ENCODE measurements at places on chromosomes 4 and X. TPM values are rescaled to one million over a fixed set of nuclear protein-coding genes. Genes with fewer than 3 reads are reported as not detected.

The GAGE12F gene
- not detected for total RNA-seq

The SPANXN4 gene
- not detected for total RNA-seq

The GPM6B gene
- 9.5 TPM for total RNA-seq

The FAM149A gene
- 2.4 TPM for total RNA-seq

The GJB1 gene
- total RNA-seq, result not detected

The GRIA3 gene
- not detected for total RNA-seq

The SPANXA1 gene
- total RNA-seq, result not detected

GRCh38 chrX:154485150-154486051 is 1.0 kb downstream of the UBL4A start:
- no peak for DNase-seq

DNA sequence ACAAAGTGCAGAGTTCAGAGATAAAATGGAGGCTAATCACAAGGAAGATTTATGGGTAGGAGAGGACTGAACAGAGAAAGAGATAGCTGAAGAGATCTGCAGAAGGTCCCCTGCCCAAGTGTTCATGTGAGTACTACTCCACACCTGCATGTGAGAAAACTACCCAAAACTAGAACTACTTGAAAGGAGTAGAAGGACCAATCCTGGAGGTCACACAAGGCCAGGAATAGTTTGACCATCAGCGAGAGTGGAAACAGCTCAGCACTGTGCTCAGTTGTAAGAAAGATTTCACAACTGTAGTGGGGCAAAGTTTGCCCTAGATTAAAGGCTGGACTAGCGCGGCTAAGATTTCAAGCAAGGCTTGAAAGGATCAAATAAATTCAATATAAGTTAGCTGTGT is 422.7 kb upstream of the LCORL start:
- DNase-seq, result no peak

- no peak for DNase-seq
Measured at GRCh38 chrX:24657671-24658386, 10.7 kb upstream of the PCYT1B start.

GRCh38 chrX:111086591-111087006 is 9.4 kb upstream of the PAK3 start:
- DNase-seq, result no peak

GRCh38 chrX:22526339-22526738 is 253.6 kb downstream of the CBLL2 start:
- peak; percentile 56 for DNase-seq

- no peak for DNase-seq
Measured at GRCh38 chr4:4714331-4714730, 145.1 kb upstream of the MSX1 start.

- DNase-seq, result no peak
Measured at GRCh38 chr4:175371091-175371490, 441.0 kb downstream of the GPM6A start.

DNA sequence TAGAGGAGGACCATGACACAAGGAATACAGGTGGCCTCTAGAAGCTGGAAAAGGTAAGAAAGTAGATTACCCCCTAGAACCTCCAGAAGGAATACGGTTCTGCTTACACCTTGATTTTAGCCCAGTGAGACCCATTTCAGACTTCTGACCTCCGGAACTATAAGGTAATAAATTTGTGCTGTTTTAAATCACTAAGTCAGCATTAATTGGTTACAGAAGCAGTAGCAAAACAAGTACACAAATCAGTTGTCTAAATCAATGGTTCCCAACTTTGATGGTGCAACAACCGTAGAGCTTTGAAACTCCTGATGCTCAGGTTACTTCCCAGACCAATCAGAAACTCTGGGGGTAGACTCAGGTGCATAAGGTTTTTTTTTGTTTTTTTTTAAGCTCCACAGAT is 113.6 kb downstream of the RTL9 start:
- DNase-seq, result no peak

DNA sequence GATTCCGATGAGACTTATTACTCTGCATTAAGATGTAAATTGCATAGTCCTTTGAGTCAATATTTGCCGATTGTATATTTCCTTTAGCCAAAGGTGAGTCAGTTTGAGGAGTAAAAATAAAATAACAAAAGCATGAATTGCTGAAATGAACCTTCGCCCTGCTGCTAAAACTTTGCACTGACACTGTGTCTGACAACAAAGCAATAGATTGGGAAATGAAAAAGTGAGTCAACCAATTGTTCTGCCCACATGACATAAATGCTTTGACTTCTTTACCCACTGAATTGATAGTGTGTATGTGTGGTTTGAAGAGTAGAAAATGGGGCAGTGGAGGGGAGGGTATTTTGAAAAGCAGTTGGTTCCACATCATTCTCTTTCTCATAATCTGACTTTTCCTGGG is 88.4 kb upstream of the AFF2 start:
- no peak for DNase-seq

DNA sequence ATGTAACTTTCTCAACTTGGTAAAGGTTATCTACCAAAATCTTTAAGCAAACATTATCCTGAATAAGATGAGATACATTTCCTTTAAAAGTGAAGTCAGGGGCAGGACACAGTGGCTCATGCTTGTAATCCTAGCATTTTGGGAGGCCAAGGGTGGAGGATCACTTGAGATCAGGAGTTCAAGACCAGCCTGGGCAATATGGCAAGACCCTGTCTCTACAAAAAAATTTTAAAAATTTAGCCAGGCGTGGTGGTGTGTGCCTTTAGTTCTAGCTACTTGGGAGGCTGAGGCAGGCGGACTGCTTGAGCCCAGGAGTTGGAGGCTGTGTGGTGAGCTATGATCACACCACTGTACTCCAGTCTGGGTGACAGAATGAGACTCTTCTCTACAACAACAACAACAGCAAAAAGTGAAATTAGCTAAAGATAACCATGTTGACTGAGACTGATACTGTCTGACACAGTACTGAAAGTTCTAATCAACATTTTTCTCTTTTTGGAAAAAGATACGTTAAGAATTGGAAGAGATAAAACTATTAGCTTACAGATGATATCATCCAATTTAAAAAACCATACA is 4.9 kb downstream of the DCAF16 start:
- no peak for DNase-seq

DNA sequence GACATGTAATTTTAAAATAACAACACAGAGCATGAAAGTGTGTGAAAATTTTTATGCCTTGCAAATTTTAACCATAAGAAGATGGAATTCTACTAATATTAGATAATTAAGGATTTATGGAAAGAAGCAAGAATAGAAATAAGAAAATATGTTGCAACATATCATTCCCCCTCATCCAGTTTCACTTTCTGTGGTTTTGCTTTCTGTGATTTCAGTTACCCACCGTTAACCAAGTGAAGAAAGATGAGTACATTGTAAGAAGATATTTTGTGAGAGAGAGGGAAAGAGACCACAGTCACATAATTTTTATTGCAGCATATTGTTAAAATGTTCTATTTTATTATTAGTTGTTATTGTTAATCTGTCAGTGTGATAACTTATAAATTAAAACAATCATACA is 77.9 kb downstream of the ADAM29 start:
- DNase-seq, result no peak

DNA sequence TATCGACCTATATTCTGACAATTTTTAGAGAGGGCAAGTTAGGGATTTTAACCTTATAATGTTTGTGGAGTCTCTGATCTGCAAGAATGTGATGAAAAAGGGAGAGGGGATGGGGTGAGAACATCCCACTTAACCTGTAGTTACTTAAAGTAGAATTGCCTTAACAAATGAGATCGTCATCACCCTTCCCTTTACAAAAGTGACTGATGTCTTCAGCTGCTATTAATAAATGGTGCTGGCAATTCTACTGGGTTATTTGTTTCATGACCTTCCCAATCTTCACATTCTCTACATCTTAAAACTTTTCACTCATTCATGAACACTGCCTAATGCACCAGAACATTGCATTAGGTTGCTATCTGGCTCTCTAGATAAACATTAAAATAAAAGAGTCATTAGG is 873.4 kb upstream of the LCORL start:
- DNase-seq, result no peak

- DNase-seq, result no peak
Measured at GRCh38 chr4:156575430-156576073, 396.0 kb downstream of the PDGFC start.

DNA sequence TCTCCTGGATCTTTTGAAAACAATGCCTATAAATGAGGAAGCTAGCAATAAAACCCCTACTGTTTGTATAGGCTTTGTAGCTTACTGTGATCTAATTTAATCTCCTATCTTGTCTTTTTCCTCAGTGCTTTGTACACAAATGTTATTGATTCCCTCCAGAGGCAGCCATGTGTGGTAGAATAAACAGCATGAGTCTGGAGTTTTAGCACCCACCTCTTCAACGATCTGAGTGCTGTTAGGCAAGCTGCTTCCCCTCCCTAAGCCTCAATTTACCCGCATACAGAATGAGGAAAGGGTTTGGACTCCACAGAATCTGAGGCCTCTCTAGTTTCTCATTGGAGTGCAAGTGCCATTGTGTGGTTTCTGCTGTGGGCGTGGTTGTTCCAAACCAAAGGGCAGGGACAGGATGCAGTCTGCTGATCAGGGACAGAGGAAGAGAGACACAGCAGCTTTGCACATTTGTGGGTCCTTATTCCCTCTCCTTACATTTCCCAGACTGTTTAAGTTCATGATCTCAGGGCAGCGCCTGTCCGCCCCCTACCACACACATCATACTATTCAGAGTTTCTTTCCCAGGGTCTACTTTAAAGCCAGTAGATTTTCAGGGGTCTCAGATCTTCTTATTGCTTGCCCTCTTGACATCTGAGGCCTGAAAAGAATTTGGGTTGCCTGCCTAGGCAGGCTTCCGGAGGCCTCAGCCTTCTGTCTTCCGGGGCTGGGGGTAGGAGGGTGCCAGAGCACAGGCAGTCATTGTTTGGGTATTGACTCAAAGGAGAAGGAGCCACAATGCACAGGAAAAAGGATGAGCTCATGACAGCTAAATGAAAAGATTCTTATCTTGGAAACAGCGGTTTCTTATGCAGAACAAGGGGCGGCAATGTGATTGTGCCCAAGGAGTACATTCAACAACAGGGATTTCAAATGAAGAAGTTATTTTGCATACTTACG is 114.9 kb upstream of the TEX13D start:
- DNase-seq, result peak; percentile 88

Data from A673 (cell line).